ENCODE measurements at places on chromosomes 7 and 10.
A peak's percentile ranks its signal among the peaks of the same experiment; 100 is the strongest.

- no peak for DNase-seq
Measured at GRCh38 chr10:88415533-88416130, 167.5 kb downstream of the RNLS start.

DNA sequence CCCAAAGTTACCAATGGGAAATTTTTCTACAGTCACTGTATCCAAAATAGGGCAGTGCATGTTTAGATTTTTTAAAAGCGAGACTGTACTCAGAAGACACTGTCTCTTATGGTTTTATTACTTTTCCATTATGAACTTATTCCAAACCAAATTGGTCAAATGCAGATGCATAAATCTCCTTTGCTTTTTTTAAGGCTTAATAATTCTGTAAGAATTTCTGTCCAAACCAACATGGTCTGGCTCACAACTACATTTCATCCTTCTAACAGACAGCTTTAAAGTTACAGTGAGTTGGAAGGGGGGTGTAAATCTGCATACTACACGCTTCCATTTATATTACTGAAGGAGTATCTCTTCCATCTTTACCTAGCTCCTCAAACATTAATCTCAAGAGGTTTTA lies 199.2 kb downstream of the SLC25A13 start:
- DNase-seq, result no peak

- DNase-seq, result no peak
Measured at GRCh38 chr10:16893664-16894063, 76.4 kb upstream of the RSU1 start.

GRCh38 chr7:22931011-22931410 lies 82.9 kb downstream of the HYCC1 start:
- DNase-seq, result no peak

DNA sequence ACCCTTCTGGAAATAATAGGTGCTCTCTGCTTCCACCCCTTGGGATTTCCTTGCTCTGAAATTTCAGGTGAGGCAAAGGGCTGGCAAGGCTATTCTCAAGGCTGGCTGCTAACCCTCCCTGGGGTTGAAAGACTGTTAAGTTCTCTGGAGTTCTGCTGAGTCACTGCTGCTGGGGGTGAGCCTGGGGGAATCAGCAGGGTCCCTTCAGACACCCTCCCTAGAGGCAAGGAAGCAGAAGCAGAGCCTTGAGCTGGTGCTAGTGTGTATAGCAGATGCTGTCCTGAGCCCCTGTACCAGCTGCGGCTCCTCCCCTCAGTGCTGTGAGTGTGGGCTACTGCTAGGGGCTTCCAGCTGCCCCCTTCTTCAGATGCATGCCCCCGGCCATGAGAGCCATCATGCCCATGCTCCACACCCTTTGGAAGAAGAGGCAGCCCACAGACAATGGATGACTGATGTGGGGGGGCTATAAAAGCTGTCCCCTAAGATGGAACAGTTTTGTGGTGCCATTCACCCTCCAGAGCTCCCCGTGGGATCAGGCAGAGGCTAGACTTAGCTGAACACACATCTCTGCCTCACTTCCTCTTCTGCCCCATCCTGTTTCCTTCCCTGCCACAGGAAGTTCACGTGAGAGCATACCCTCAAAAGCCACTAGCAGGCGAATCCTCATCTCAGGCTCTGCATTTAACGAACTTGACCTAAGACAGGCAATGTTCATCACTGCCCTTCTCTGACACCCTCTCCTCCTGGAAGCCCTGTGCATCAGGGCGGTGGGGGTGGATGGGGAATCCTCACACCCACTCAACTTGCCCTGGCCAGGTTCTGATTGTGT lies 91.8 kb downstream of the SH3PXD2A start:
- DNase-seq, result peak; percentile 80

DNA sequence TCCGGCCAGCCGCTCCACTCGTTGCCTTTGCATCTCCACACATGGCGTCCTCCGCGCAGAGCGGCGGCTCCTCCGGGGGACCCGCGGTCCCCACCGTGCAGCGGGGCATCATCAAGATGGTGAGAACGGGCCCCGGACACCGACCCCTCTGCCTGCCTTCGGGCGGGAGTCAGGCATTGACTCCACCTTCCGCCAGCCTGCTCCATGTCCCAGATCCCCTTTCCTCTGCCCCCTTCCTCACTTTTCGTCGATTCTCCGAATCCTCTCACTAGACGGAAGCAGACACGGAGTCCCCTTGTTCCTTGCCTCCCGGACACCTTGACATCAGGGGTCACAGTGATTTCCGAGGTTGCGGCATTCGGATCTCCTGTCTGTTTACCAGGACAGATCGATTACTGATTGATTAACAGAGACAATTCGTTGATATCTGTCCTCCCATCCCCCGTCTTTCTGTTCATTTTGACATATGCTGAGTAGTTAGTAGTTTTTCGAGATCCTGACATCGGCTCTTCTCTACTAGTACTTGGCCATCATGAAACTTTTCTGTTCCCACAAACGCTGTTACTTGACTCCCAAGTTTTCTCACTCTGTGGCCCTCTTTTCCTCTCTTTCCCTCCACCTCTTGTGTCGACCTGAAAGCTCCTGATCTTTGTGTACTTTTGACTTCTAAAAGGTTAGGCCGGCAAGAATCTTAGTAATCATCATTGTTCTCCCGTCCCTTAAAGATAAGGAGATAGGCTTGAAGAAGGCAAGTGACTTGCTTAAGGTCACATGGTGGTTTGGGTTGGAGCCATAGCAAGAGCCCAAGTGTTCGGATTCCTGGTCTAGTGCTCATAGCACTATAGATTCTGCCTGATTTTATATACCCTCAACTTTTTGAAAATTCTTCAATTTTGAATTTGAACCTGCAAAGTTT lies 597 bp downstream of the SND1 start:
- DNase-seq, result no peak

DNA sequence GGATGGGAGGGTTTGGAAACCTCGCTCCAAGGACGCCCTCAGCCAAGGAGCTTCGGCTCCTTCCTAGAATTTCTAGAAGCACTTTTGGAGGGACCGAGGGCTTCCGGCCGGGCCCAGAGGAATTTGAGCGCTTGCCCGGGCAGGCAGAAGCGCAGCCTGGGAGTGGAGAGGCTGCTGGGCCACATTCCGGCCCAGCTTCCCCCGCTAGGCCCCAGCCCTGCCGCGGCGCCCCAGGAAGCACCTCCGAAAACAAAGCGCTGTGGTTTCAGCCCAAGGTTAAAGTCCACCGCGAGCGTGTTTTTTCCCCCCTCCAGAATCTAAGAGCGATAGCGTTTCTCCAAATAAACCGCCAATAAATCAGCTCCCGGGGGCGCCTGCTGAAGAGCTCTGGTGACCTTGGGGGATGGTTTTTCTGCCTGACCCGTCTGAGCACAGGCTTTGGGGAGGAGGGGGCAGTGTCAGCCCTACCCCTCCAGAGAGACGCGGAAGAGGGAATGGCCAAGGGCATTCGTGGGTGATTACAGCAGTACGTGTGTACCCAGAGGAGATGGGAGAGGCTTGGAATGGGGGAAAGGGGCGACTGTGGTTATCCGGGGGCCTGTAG lies 5.7 kb upstream of the TNRC18 start:
- no peak for DNase-seq

DNA sequence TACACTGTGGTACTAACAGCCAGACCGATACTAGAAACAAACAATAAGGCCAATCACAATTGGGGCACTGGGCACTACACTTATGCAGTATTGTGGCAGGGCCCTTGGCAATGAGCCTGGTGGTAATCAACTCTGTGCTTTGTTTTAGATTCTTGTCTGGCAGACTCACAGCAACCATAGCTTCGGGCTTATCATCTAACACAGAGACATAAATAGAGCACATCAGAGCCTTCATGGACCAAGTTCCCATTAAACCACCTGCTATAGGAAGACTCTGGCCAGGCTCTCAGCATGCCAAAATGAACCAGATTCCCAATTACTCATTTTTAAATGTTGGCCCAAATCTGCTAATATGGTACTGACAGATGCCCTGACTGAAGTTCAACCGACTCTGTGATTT lies 218.6 kb downstream of the DGKI start:
- no peak for DNase-seq

DNA sequence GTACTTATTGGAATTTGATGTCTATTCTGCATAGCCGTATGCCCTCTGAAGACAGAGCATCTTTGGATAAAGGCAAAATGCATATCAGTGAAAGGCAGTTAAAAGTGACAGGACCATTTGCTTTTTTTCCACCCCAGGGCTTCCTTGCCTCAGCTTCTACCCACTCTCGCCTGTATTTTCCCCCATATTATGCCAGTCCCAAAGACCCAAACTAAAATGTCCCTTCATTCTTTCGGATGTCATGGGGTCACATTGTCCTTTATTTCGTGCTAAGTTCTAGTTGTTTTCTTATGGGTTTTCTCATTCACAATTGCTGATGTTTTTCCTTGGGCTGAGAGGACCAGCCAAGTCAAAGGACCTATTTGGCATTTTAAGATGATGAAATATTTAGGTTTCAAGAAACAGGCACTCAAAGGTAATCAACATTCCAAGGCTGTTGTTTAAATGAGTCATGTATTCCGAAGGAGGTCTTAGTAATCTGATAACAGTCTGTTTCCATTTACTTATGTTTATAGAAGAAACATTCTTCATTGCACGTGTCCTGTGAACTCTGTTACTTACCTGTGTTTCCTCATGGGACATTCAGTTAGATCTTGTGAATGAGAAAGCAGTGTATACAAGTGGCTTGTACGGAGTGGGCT lies 74.1 kb downstream of the DNAH11 start:
- DNase-seq, result no peak

DNA sequence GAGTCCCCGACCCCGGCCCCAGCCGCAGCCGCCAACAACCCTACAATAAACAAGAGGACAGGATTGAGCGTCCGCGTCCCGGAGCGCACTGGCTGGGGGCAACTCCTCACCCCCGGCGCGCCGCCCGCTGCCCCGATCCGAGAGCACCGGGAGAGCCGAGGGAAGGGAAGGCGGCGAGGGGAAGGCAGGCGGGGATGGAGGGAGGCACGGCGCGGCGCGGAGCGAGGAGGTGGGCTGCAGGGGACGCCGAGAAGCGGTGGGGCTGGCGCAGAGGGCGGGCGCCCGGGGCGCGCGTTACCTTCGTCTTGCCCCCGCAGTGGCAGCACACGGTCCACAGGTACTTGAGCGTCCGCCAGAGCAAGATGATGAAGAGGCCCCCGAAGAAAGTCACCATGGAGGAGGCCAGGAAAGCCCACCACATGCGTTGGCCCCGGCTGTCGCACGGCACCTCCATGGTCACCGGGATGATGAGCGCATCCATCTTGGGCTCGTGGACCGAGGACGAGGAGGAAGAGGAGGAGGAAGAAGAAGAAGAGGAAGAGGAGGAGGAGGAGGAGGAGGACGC lies 559 bp downstream of the KCNMA1 start:
- DNase-seq, result no peak

GRCh38 chr10:66837990-66838389 lies 87.8 kb upstream of the LRRTM3 start:
- DNase-seq, result no peak

- no peak for DNase-seq
Measured at GRCh38 chr7:126657599-126658358, 595.0 kb downstream of the GRM8 start.

- DNase-seq, result no peak
Measured at GRCh38 chr10:30185916-30186315, 126.5 kb upstream of the JCAD start.

DNA sequence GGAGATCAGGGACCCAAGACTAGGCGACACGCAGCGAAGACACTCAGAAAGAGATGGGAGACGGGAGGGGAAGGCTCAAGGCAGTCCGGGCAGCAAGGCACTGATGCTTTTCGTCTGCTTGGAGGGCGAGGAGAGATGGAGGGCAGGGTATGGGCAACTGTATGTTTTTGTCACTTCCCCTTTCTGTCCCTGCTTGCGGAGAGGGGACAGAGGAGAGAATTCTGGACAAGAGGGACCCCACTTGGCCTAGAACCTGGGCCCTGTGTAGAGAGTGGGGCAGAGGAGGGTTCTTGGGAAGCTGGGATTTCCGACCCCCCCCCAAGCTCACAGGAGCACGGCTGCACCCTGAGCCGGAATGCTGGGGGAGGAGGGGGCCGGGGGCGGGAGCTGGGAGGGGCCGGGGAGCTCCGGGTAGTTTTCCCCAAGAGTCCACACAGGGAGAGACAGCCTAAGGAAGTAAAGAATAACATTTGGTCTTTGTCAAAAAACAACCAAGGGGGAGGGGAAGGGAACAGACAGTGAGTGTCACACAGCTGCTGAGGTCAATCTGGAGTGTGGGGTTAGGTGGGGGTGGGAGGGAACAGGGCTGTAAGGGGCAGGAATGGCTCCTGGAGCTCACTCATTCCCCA lies 1.8 kb downstream of the LRCH4 start:
- no peak for DNase-seq

DNA sequence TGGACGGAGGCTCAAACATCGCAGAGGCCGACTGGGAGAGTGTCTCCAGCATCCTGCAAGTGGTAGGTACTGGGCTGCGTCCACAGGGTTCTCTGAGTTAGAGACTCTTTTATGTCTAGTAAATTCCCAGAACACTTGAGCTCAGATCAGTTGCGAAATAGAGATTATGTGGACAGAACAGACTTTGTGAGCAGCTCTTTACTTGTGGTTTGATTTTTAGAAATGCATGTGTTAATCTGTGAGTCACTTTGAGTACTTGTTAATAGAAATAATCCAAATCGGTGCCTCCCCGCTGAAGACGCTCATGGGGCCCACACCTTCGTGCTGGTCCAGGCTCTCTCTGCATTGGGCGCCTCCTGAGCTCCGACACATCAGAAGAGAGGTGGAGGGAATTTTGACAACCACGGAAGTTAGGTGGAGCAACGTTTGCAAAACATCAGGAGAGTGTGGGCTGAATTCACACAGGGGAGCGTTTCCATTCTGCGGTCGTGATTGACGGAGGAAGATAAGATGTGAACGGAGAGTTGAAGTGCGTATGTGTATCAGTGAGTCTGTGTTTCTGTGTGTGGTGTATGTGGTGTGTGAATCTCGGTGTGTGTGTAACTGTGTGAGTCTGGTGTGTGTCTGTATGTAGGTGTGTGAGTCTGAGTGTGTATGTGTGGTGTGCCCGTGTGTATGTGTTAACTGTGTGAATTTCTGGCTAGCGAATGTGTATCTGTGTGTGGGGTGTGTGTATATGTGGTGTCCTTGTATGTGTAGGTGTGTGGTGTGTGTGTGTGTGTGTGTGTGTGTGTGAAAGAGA lies 32.1 kb downstream of the PFKP start:
- no peak for DNase-seq

- no peak for DNase-seq
Measured at GRCh38 chr7:138449580-138449979, 10.5 kb upstream of the TRIM24 start.

DNA sequence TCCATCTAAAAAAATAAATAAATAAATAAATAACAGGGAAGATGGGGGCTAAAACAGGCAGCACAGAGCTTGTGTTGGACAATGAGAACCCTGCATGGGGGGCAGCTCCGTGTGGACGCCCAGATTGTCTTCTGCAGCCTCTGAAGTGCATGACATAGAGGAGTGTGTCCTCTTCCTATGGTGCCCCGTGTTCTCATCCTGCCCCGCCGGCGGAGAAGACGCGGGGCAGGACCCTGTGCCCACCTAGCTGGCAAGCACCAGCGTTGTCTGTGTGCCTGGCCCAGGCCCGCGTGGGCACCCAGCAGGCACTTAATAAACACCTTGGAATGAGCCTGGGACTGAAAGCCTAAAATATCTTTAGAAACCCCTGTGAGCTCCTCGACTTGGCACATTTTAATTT lies 88.7 kb upstream of the DNAAF5 start:
- DNase-seq, result no peak

Data from hematopoietic multipotent progenitor cell (in vitro differentiated cells).